ENCODE measurements at places on chromosomes 6 and 20.

GRCh38 chr20:18588574-18588933 is 700 bp downstream of the DTD1 start:
- no peak for DNase-seq

- no peak for DNase-seq
These were observed 1.3 kb downstream of the PLCG1 start for GRCh38 chr20:41138475-41139226.

GRCh38 chr6:167817729-167818128 is 9.0 kb upstream of the AFDN start:
- DNase-seq, result no peak

DNA sequence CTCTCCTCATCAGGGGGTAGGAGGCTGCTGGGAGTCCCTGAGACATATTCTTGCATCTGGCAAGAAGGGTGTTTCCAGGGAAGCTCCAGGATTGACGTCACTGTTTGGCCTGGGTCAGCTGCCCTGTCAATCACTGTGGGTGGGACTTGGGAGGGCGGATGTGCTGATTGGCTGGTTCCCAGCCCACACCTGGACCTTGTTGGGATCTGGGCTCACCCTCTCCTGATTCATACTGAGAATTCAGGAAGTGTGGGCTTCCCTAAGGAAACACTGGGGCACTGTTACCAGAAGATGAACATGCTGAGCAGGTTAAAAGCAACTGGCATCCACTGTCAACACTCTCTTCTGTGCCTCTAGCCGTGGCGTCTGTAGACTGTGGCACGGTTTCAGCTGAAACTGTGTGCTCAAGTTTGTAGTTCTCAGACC is 36.5 kb downstream of the CDH26 start:
- DNase-seq, result no peak

- DNase-seq, result no peak
These were observed 49.2 kb downstream of the EIF2S2 start for GRCh38 chr20:34062570-34063482.

GRCh38 chr20:59561228-59561605 is 43.1 kb upstream of the PHACTR3 start:
- DNase-seq, result no peak

- DNase-seq, result no peak
These were observed 17.9 kb downstream of the RRBP1 start for GRCh38 chr20:17664025-17664633.

DNA sequence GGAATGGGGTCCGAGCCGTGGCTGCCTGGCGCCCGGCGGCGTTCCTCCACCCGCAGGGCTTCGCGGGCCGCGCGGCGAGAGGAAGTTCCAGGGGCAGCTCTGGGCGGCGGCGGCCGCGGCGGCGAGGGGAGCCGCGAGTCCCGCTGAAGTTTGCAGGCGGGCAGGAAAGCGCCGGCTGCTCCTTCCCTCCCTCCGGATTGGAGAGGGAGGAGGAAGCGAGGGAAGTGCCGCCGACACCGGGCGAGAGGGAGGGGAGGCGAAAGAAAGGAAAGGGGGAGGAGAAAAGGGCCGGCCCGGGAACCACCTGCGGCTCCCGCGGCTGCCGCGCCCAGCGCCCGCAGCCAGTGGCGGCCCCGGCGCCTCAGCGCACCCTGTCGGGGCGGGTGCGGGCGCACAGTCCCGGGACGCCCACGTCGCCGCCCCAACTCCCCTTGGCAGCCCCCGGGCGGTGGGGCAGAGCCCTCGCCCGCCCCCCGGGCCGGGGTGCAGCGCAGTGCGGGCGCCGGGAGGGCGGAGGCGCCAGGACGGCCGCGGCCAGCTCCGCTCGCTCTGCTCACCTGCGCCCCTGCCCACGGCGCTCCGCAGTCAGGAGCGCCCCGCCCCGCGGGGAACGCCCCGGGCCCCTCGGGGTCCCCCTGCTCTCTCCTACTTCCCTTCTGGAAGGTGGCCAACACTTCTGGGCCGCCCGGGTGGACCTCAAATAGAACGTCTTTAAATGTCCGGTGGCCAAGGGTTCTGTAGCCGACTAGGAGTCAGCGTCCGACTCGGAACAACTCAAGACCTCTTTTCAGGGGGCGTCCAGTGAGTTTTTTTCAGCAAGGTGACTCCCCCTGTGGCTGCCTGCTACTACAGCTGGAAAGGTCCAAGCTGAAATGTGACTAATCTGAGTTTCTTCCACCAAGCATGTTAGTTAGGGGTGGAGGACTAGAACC is 80.3 kb upstream of the CCDC28A start:
- peak; percentile 4 for DNase-seq

DNA sequence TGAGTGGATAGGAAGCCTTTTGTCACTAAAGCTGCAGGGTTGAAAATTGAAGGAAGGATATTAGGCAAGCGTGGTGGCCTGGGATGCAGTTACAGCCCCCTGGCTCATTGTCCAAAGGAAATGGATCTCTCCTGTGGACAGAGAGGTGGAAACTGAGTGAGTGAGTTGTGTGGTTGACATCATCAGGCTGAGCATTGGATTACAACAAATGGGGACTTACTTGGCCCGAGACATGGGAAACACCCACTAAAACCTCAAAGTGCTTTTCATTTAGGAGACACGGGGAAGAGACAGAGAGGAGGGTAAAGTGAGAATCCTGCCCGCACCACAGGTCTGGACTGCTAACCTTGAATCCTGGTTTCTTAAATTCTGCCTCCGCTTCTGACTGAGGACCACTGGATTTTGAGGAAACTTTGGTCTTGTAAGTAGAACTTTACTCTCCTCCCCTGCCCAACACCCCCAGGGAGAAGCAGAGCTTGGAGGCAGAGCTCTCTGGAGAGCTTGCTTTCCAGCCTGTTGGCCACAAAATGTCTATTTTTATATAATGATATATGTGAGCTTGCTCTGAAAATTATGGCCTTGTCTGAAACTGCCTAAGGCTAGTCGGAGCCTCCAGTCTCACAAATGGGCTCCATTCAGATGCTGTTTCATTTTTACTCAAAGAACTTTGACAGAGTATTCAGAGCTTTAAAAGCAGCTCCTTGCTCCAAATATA is at the start of gene PKIG:
Gene PKIG, plus strand, starts transcription at position 269 of the 715 bp plus-strand sequence. CDS start 31,978 bp downstream, outside the sequence.
- no peak for DNase-seq

- no peak for DNase-seq
These were observed 20.3 kb downstream of the SSR1 start for GRCh38 chr6:7292596-7293255.

GRCh38 chr6:33116417-33116816 is 40.6 kb downstream of the HLA-DPB1 start:
- no peak for DNase-seq

- no peak for DNase-seq
These were observed 125.1 kb upstream of the SOX4 start for GRCh38 chr6:21468461-21468860.

DNA sequence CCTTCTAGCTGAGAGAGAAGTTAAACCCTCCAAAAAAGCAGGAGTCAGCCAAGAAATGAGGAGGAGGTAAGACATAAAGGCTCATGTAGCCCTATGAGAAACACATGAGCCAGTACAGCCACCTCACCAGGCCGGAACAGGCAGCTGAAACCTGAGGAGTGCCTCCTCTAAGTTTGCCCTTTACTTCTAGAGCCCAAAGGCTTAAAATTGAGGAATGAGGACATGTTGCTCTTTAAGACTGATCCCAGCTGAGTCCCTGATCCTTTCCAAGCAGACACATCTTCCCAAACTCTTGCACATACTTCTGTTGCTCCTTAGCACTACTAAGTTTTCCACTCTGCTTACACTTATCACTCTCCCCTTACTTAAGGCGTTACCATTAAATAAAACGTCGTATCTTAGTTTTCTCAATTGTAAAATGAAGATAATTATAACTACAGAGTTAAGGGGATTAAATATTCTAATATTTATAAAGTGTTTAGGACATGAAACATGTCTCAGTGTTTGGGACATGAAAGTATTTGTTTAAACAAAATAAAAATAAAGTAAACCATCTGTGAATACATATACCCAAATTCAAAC is 124.0 kb downstream of the OGFRL1 start:
- no peak for DNase-seq

GRCh38 chr6:129954749-129955431 is 63.5 kb upstream of the L3MBTL3 start:
- DNase-seq, result no peak

DNA sequence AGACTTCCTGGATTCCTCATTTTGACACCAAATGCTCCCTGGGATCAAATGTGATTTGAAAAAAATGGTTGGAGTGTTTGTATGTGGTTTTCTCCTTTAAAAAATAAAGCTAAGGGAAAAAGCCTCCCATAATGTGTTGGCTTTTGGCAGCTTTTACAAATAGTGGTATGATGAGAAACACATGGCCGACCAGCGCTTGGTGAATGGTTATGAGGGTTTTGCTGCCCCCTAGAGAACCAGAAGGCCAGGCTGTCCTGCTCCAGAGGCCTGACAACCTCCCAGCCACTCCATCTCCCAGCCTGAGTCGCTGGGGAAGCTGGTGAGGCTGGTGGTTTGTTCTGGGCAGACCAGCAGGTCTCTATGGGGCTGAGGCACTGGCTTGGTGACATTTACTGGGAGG is 69.3 kb downstream of the CLIC5 start:
- no peak for DNase-seq

GRCh38 chr20:64047046-64047389 is 2.4 kb downstream of the SOX18 start:
- no peak for DNase-seq

DNA sequence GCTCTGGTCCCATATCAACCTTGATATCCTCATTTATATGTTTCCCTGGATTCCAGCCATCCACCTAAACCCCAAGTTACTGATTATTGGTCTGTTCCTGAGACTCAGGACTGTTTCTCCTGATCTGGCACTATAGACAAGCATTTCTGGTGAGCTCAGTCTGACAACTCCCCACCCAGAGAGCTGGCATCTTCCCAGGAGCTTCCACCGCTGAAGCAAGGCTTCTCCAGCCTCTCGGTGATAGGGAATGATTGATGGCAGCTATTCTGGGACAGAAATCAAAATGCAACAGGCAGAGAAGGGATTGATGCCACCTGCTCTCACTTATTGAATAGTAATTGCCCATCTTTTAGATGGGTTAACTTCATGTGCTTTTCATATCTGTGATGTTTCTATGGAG is 169.7 kb upstream of the GGTLC1 start:
- DNase-seq, result no peak

DNA sequence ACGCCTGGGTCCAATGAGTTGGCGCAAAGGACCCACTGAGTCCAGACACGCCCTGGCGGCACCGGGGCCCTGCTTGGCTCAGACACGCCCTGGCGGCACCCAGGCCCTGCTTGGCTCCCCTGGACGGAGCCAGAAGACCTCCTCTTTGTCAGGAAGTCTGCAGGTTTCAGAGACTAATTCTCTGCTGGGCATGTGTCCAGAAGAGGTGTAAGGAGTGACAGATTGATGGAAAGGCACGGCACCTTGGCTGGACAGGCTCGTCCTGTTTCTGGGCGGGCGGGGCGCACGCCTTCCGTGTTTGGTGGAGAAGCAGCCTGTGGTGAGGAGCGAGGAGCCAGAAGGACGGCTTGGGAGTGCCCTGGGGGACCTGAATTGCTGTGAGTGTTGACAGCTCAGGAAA is 23.1 kb upstream of the DACT2 start:
- no peak for DNase-seq

- DNase-seq, result no peak
These were observed 17.7 kb downstream of the SLC17A5 start for GRCh38 chr6:73636048-73636447.

DNA sequence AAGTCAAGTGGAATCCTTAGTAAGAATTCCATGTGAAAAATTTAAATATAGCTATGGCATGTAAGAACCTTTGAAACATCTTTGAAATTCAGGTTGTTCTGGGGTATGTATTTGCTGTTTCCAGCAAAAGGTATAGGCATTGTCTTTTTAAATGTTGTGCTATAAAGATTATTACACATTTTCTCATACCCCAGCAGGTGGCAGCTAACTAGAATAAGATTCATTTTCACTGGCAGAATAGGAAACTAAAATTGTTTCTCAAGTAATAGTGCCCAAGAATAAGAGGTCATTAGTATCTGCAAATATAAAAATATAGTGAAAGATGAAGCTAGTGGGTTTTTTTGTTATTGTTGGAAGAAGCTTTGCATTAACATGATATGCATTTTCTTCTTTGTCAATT is 1.8 kb downstream of the GRIK2 start:
- DNase-seq, result no peak

DNA sequence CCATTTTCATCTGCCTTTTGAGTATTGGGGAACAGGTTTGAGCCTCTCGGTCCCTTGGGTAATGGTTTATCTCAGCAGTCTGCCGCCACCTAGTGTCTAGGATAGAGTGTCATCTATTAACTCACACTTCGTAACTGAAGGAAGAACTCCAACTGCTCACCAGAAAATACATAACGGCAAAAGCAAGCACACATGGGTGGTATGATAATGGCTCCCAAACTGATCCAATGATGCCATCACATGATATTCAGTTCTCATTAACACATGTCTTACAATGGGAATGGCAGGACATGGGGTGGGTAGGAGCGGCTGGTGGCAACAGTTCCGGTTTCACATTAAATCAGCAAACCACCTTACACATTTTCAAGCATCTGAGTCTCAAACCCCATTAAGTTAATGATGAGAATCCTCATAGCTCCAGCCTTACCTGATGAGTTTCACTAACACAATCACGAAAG is 110.7 kb upstream of the PHACTR1 start:
- DNase-seq, result no peak

- DNase-seq, result no peak
These were observed 309.2 kb downstream of the CDC5L start for GRCh38 chr6:44696686-44697085.

- no peak for DNase-seq
These were observed 71.8 kb downstream of the ATG5 start for GRCh38 chr6:106253731-106254130.

DNA sequence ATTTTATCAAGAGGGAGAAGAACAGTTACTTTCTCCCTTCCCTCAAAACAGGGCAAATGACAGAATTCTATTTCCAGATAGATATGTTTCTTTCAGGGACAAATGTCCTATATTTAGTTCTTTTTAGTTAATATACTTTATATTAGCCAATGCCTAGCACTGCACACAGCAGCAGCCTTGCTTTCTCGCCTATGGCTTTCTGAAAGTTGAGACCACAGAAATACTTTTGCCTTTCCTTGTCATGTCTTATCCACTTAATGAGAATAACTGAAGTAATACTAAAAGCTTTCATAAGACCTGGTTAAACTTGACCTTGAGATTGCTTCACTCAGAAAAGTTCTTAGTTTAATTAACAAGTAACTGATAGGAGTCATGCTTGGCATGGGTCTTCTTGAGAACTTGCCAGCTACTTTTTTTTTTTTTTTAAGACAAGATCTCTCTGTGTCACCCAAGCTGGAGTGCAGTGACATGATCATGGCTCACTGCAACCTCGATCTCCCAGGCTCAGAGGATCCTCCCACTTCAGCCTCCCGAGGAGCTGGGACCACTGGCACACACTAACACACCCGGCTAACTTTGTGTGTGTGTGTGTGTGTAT is 159.3 kb downstream of the CDKAL1 start:
- DNase-seq, result no peak

- DNase-seq, result no peak
These were observed 140.3 kb upstream of the TCF21 start for GRCh38 chr6:133748628-133749027.

GRCh38 chr6:93819189-93819588 is 399.8 kb upstream of the EPHA7 start:
- no peak for DNase-seq

DNA sequence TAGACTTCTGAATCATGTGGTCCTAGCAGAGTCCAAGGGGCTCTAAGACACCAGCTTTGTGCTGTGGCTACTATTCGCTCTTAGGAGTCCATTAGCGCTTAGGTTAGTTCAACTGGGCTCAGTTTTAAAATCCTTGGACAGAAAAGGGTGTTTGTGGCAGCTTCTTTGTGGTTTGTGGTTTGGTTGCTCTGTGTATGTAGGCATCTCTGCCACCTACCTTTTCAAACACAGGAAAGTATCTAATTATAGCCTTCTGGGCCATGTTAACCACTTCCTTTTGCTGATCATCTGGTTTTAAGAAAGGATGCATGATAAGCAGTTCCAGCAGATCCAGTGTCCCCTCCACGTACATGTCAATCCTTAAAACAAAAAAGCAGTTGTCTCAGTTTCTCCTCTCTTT is 10.8 kb downstream of the GSTA4 start:
- DNase-seq, result no peak
